ENCODE measurements at places on chromosomes 12 and 14.
A peak's percentile ranks its signal among the peaks of the same experiment; 100 is the strongest.

GRCh38 chr12:77113971-77114370, 48.6 kb upstream of the E2F7 start:
- DNase-seq, result no peak

DNA sequence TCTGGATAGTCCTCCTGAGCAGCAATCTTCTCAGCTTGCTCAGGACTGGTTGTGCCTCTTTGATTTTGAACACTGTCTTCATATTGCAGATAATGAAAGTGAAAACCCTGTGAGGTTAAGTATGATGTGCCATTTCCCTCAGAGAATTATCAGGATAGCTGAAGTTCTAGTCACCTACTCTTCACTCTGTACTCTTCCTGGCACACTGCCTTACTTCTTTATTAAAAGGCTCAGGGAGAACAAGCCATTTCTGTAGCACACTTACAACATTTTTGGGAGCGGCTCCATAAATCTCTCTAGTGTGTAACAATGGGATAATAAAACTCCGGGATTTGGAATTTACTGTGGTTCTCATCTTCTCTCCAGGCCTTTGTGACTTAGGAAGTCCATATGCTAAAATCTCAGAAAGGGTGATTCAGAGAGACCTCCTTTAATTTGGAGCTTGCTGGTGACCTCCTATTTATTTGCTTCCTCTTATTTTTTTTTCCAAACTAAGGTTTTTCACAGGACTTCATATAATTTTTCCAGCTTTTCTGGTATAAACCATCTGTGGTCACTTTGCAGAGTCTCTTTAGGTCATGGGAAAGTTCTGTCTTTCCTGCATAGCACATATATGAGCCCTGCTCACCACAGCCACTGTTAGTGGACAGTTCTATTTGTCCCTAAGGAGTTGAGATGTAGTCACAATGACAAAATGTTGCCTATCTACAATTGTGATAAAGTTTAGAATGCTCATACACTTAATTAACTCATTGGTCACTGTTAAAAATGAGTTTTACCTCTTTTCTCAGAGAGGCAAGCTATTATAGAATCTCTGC, 53.5 kb upstream of the LDHB start:
- no peak for DNase-seq

DNA sequence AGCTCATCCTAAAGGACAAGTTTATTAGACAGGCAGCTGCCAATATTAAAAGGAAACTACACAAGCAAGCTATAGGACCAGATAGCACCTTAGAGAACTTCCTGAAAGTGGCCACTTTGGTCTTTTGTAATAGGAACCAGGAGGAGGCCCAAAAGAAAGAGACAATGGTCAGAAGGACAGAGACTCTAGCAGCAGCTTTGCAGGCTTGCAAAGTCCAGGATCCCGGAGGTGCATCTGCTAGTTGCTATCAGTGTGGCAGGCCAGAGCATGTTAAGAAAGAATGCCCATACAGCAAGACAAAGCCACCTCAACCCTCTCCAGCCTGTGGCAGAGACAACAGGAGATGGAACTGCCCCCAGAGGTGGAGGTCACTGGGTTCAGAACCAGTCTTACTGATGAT, 23.4 kb downstream of the APOBEC1 start:
- DNase-seq, result no peak

DNA sequence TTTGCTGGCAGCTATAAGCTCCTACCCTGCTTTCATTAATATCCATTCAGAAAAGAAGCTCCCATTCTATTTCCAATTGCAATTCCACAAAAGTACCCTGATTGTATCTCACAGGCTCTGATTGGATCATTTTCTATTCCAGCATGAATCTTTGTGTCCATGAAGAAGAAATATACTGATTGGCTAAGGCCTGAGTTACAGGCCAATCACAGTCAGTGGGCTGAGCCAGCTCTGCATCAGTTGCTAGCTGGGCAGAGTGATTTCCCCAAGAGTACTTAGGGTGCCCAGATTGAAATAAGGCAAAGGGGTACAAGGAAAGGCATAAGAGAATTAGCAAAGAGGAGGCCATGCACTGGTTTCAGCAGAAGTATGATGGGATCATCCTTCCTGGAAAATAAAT, 14.4 kb downstream of the ART4 start:
- DNase-seq, result no peak

- no peak for DNase-seq
These were observed 126.9 kb downstream of the KITLG start for GRCh38 chr12:88453323-88453722.

GRCh38 chr12:77777274-77777673, 53.4 kb upstream of the NAV3 start:
- DNase-seq, result no peak

GRCh38 chr14:24249230-24250021, 7.0 kb upstream of the TINF2 start:
- DNase-seq, result no peak

DNA sequence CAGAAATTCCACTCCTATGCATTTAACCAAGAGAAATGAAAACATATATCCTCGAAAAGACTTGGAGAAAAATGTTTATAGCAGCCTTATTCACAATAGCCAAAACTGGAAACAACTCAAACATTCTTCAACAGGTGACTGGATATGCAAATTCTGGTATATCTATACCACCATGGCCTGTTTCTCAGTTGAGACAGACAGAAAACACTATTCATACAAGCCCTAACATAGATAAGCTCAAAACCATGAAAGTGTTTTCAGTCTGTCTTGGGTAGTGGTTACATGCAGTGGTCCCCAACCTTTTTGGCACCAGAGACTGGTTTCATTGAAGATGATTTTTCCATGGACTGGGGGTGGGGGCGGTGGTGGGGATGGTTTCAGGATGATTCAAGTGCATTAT, 83.8 kb downstream of the SRGAP1 start:
- DNase-seq, result no peak

GRCh38 chr14:89773644-89774316, 180.8 kb downstream of the EFCAB11 start:
- peak; percentile 31 for DNase-seq

GRCh38 chr14:74954947-74955228, 509 bp downstream of the PGF start:
- no peak for DNase-seq

- no peak for DNase-seq
These were observed 33.0 kb downstream of the TPCN1 start for GRCh38 chr12:113254298-113254697.

DNA sequence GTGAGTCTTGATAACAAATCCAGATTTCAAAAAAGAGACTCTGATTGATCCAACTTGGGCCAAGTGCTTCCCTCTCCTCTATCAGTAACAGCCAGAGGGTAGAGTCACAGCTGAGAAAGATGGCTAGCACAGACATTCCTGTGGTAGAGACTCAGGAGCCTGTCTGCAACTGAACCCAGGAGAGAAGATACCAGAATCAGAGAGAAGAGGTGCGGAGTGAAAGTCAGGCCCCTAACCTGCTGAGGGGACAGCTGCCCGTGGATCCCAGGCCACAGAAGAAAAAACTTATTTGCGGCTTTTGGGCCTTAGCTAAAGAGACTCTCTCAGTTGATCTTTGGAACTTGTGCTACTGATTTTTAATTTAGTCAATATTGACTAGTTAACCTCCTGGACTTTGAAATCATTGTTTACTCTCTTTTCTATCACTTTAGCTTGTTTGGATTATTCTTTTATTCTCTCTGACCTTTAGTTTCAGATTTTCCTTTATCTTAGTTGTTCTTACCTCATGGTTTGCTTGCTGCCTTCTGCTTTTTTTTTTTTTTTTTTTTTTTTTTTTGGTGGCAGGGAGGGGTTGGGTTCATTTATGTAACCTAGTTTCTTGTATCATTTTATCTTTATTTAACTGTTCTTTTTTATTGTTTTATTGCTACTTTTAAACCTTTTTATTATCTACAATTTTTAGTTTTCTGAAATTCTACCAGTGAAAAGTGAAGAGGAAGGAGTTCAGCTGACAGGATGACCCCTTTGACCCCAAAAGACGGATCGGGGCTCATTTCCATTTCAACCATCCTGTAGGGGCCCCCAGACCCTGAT, 154.9 kb upstream of the KRR1 start:
- DNase-seq, result no peak

- no peak for DNase-seq
These were observed 176.6 kb upstream of the CDKN3 start for GRCh38 chr14:54220071-54220703.

GRCh38 chr12:53504004-53504920, 3.0 kb downstream of the NPFF start:
- DNase-seq, result no peak

- no peak for DNase-seq
These were observed 57.4 kb downstream of the FBXO33 start for GRCh38 chr14:39374851-39375250.

DNA sequence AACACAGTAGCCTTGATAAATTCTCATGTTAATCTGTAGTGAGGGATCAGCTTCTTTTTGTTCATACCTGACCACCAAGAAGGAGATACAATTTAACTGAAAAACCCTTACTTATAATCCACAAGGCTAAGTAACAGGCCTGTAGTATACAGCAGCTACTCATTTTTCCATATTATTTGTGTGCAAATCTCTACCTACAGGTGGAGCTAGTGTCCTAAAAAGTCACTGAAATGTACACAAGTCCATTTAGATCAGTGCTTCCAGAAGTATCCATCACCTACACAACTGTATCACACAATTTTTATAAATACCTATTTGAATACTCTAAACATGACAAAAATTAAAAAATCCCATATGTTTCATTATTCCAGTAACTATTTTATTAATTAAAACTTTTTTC, 173.2 kb downstream of the SLC35F4 start:
- DNase-seq, result no peak

GRCh38 chr14:61328626-61329262, 7.4 kb downstream of the PRKCH start:
- no peak for DNase-seq

DNA sequence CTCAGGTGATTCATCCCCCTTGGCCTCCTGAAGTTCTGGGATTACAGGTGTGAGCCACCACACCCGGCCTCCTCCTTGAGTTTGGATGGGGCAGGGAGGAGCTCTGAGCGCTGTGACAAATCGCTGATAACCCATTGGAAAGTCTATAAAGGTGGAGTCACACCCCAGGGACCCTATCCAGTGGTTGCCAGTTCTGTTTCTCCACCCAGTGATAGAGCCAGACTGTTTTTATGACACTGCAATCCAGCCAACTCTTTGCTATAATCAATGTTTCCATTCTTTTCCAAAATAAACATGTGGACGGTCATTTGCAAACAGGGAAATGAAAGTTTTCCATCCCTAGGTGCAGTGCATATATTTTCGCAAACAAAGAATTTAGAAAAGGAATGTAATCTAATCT, 142.0 kb upstream of the PELI2 start:
- no peak for DNase-seq

DNA sequence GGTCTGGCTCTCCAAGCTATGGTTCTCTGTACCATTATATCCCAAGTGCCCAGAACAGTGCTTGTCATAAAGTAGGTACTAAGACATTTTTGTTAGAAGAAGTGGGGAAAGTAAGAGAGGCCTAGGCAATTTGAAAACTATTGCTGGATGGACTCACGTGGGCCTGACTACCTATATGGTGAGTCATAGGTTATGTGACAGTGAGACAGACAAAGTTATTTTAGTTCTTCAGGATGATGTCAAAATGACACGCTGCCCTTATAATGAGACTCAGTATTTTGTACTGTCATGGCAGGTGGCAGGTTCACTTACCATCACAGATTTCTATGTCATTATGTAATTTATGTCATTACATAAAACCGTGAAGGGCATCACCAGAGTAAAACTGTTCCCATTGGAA, 53.1 kb downstream of the PARP11 start:
- DNase-seq, result peak; percentile 32

DNA sequence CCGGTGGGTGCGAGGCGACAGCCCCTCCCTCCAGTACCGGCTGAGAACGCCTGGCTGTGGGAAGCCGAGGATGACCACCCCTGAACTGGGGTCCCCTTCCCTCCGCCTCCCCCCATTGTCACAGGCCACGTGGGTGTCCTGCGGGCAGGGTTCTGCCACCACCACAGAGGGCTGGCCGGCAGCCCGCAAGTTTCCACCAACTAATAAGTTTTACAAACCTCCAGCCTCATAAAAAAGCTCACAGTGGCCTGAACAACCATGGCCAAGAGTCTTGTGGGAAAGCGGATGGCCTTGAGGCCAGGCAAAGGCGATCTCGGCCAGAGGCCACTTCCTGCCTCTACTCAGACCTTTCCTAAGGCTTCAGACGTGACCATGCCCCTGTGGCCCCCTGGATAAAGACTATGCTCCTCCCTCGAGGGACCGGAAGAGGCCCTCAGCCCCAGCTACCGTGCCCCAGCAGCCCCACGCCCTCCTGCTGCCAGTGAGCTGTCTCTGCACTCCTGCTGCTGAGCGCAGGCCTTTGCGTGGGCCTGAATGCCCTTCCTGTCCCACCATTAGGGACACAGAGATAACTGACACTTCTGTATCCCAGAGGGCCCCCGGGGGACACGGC, 46.1 kb upstream of the DLK1 start:
- DNase-seq, result no peak

DNA sequence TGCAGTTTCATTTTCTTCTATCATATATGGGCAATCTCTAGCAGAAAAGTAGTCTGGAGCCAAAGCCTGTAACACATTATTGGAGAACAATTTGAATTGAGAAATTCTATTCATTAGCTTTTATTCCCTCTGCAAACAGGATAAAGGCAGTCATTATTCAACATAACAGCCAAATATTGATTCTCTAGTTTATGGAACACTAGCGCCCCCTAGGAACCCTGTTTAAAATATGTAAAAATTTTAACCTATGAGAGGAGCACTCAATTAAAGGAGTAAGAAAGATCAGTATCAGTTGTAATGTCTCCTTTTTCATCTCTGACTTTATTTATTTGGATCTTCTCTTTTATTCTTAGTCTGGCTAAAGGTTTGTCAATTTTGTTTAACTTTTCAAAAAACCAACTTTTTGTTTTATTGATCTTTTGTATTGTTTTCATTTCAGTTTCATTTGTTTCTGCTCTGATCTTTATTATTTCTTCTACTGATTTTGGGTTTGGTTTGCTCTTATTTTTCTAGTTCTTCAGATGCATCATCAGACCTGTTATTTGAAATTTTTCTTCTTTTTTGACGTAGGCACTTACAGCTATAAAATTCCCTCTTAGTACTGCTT, 4.8 kb upstream of the LMNTD1 start:
- DNase-seq, result peak; percentile 32

DNA sequence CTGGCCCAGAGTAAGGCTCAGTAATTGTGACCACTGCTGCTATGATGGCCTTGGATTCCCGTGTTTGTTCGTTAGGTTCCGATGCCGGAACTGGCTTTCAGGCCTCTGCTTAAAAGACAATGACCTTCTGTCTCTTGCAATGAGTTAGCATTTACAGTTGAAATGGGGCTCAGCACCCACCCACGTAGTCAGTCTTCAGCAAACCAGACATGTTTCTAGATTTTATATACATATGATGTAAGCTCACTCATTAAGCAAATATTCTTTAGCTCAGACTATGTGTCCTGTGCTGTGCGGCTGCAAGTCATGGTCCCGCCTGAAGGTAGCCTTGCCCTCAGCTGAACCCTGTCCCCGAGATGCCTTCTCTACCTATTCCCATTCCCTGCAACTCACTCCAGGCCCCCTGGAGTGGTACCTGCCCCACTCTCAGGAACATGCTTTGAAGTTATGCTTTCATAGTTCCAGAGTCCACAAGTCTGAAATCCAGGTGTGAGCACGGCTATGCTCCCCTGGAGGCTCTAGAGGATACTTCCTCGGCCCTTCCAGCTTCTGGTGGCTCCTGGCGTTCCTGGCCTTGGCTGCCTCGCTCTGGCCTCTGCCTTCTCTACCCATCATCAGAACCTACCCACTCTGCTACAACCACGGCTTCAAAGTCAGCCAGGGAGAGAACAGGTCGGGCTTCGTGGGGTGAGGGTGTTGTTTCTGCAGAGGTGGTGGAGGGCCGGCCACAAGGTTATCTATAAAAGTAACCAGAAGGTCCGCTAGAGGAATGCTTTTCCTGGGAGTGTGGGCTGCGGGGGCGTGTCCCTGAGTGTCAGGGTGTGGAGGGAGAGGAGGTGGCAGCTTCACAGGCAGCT, 157.8 kb downstream of the RBM19 start:
- DNase-seq, result no peak

GRCh38 chr12:130076752-130077151, 85.5 kb upstream of the FZD10 start:
- no peak for DNase-seq
